Dermis blood vessel endothelial cell (primary cell): ENCODE measurements at places on chromosomes 12 and 14. TPM values are rescaled to one million over a fixed set of nuclear protein-coding genes. Genes with fewer than 3 reads are reported as not detected.

- DNase-seq, result no peak
These were observed 8.1 kb downstream of the KRT18 start for GRCh38 chr12:52956987-52957386.

- no peak for DNase-seq
These were observed 127.3 kb upstream of the TMPO start for GRCh38 chr12:98388126-98388525.

GRCh38 chr14:29255692-29256091, 489.1 kb downstream of the FOXG1 start:
- no peak for DNase-seq

GRCh38 chr12:61808856-61809255, 451.3 kb upstream of the USP15 start:
- DNase-seq, result no peak

- DNase-seq, result peak; percentile 62
These were observed 264.4 kb downstream of the EFCAB11 start for GRCh38 chr14:89690139-89690538.

DNA sequence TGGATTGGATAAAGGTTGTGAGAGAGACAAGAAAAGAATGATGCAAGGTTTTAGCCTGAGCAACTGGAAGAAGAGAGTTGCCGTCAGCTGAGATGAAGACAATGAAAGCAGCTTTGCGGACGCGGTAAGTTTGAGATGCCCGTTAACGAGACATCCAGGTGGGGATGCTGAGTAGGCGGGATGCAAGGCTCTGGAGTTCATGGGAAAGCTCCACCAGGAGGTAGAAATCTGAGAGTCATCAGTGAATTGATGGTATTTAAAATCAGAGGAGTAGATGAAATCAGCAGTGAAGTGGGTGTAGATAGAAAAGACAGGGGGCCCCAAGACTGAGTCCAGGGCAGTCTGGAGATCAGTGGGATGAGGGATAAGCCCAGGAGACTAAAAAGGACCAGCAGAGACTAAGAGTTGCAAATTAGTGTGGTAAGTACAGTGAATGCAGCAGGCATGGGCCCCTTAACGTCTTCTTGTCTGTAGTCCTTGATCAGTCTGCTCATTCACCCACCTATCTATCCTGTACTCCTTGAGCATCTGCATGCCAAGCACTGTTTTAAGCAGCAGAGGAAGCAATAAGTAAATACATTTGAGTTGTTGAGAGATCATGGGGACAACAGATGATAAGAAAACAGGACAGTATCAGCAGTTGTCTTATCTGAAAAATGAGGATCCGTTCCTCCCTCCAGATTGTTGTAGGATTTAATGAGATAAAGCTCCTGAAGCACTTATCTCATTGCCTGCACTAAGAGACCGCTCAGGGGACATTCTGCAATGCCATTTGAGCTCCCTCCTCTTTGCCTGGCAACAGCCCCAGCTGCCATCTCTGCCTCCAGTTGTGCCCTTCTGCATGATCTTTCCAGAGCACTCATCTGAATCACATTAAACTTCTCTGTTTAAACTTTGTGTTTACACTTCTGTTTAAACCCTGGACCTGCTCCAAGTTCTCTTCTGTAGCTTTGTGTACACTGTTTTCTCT, 91.5 kb downstream of the APAF1 start:
- DNase-seq, result peak; percentile 8

DNA sequence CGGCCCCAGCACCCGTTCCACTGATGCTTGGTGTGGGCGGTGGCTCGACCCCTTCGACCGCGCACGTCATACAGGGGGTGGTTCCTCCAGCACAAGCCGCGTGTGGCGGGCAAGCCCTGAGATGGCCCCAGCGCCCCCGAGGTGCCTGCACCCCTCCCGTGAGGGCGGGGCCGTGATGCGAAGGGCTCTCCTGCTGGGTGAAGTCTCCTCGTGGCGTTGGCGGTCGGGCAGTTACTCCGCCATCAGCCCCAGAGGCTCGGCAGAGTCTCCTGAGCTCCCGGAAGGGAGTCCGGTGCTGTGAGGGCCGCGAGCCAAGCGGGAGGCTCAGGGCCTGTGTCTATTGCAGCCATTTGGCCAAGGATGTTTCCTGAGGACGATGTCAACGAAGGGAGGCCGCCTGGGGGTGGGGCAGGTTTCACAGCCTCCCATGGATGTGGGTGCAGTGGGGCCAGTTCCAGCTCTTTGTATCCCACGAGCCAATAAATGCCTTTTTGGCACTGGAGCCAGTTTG, 78.1 kb upstream of the GALNT9 start:
- no peak for DNase-seq

- no peak for DNase-seq
These were observed 38.8 kb downstream of the PLEKHG3 start for GRCh38 chr14:64743061-64743460.

GRCh38 chr12:113965951-113966797, at the start of gene RBM19:
Gene RBM19 (minus strand): TSS chr12:113966325. CDS start chr12:113966227, 98 bp downstream.
- peak; percentile 98 for DNase-seq

DNA sequence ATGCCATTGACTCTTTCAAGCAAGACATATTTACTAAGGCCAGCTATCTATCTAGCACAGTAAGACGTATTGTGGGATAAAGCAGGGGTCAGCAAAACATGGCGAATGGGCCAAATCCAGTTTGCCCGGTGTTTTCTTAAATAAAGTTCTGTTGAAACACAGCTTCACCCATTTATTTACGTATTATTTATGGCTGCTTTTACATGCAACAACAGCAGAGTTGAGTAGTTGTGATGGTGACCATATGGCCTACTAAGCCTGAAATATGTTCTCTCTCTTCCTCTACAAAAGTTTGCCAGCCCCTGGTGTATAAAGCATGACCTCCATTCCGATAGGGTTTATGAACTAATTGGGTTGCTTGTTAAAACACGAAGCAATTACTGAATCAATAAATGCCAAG, 322.1 kb downstream of the CCDC91 start:
- no peak for DNase-seq

DNA sequence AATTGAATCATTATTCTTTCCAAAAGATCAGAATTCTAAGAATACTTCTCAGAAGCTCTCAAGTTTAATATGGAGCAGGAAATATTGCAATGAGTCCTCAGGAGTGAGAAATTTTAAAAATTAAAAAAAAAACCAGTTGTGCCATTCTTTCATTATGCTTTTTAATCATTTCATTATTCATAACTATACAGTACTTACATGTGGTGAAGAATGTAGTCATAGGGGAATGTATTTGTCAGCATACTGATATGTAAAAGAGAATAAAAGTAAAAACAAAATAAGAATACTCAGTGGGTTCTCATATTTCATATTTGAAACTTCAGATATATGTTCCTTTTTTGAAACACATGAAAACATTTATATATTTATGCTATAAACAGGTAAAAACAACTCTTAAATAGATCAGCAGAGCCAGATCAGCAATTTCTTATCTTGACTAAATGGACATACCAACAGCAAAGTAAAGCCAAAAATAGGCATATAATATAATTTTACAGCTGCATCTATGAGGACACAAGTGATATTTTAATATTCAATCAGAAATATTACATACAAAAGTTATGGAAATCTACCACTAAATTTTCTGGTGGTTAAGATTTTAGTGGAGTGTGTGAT, 19.9 kb upstream of the MBIP start:
- no peak for DNase-seq

DNA sequence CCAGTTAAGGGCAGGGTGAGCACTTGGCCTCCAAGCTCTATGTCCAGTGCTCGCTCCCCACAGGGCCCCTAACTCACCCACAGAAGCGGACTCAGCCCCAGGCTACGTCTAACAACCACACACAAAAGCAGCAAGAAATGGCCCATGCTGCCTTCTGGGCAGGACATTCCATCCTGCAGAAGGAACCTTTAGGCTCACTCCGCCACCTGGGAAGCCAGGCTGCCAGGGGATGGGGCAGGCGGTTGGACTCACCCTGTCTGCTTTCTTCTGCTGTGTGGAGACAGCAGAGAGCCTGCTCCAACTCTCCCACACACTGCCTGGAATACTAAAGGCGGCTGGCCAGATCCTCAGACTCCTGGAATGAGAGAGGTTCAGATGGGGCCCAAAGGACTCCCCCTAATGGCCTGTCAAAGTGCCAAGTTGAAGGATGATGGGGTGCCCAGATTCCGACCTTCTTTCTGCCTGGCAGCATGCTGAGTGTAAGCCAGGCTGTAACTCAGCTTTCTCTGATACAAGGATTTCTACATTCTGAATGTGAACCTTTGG, 27.7 kb upstream of the BLTP3B start:
- DNase-seq, result no peak

DNA sequence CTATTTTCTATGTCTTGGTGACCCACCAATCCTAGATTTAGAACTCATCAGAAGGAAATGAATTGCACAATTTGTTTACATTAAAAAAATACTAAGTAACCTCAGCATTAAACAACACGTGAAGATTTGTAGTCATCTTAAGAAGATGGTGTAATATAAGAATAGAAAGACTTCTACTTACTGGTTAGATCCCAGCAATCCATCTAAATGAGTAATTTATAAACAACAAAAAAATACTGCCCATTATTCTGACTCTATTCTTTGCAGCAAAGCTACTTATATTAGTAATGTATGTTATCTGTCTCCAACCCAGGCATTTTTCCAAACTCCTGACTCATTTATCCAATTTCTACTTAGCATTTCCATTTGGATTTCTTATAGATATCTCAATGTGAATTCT, 67.8 kb downstream of the CD163L1 start:
- no peak for DNase-seq

DNA sequence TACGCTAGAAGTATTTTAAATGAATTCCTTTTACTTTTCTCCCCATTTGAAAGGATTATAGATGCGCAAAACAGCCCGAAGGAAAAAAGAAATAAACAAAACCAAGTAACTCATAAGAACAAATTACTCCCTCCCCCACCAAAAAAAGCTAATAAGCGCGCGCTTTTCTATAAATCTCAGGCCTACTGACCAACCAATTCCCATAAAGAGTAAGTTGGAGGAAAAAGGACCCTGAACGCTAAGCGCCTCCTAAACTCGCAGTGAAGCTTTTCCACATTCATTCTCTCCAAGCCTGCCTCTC, 588 bp downstream of the MBIP start:
- DNase-seq, result no peak

DNA sequence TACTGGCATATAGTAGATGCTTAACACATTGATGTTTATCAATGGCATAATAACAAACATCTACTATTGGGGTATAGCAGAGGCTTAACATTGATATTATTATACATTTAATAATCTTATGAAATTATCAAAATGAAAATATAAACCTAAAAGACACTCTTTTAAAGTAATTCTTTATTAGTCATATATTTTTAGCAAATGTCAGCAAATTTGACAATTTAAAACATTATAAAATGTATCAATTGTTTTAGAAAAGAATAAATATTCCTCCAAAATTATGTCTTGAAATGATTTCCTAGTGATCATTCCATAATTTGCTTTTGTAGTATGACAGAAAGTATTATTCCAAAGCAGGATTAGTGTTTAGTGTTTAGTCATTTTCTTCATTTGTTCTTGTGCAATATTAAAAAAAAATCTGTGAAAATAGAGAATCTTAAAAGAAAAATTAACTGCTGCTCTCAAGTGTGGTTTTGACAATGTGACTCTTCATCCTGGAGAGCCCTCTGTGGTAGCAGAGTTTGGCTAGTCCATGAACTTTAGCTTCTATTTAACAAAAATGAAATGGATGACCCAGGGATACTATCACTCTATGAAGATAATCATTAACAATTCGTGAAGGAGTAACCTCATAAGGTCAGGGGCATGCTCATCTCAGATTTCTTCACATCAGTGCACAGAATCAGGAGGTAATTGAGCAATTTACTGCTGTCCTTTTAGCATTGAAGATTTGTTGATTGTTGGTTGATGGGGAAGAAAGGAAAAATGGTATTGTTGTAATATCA, 1018.5 kb downstream of the LRFN5 start:
- no peak for DNase-seq

The C14orf132 gene
- 2.8 and 3.7 TPM in 2 replicates for total RNA-seq

The MRPS35 gene
- total RNA-seq, result 46.3 and 48.5 TPM in 2 replicates

The GALNT6 gene
- total RNA-seq, result 19.9 and 38.8 TPM in 2 replicates

The PCED1B gene
- total RNA-seq, result 0.19 and 0.51 TPM in 2 replicates

The SLC38A1 gene
- 136 and 191 TPM in 2 replicates for total RNA-seq

The DHH gene
- total RNA-seq, result 1.2 and 3.7 TPM in 2 replicates

The PMCH gene
- 0.23 TPM in 1 of 2 replicates, not detected in the other for total RNA-seq

The SELPLG gene
- 0.65 and 0.85 TPM in 2 replicates for total RNA-seq

The SLC6A15 gene
- total RNA-seq, result 0.51 and 2.2 TPM in 2 replicates
